Left cardiac atrium (tissue), 4 donors: ENCODE measurements at places on chromosomes 4 and X. TPM values are rescaled to one million over a fixed set of nuclear protein-coding genes. Genes with fewer than 3 reads are reported as not detected.
A peak's percentile ranks its signal among the peaks of the same experiment; 100 is the strongest.

DNA sequence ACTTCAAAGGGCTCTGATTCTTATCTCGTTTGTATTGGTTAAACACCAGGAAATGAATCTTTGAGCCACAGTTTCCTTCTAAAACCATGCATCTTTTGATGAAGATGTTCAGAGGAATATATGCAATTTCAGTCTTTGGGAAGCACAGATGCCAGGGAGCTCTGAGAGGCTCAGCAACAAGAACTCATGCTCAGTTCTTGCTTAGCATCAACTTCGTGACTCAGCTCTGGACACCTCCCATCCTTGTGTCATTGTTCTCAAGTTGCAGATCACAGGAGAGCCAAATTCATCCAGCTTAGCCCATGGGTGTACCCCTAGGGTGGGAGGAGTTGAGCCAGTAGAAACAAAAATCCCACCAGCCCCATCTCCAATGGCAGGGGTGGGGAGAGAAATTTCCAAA, 219.6 kb upstream of the MAOA start:
- no peak for DNase-seq

DNA sequence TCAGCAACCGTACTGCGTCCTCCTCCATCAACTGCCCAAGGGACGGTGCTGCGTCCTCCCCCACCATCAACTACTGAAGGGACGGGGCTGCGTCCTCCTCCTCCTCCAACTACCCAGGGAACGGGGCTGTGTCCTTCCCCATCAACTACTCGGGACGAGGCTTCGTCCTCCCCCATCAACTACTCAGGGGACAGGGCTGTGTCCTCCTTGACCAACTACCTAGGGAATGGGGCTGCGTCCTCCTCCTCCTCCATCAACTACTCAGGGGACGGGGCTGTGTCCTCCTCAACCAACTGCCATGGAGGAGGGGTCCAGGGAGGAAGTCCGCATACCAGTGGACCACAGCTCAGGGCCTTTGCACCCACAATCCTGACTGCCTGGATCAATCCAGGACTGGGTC, 24.4 kb downstream of the PPP2R3B start:
- no peak for DNase-seq

DNA sequence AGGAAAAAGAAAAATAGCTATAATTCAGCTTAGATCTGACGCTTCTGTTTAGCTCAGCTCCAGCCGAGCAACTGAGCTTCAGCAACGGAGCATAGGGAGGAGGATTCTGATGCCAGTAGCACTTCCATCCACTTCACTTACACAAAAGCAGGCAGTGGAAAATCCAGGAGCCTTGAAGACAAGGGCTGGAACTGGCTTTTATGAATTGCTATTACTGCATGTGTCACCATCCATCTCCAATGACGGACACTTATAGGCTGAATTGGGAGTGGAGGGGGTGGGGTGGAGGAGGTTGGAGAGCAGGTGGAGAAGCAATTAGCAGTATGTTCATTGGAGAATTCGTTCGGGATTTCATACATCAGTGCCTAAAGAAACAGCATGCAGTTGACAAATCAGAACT, 15.6 kb downstream of the ENOX2 start:
- DNase-seq, result no peak

DNA sequence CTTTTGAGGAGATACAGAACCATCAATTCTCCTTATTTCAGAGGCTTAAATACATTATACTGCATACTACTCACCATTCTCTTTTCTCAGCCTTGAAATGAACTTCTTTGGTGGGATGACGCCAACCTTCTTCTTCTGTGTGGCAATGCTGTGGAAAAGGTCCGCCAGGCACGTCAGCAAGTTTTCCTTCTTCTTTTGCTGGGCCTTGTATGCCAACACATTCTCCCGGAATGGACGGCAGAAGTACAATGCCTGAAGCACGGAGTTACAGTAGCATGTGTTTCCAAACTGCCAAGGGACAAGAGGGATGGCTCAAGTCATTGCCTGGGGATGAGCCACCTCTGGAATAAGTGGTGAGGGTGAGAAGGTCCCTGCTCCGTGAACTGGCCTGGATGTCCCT, 31.2 kb downstream of the USP46 start:
- peak; percentile 25 for DNase-seq

DNA sequence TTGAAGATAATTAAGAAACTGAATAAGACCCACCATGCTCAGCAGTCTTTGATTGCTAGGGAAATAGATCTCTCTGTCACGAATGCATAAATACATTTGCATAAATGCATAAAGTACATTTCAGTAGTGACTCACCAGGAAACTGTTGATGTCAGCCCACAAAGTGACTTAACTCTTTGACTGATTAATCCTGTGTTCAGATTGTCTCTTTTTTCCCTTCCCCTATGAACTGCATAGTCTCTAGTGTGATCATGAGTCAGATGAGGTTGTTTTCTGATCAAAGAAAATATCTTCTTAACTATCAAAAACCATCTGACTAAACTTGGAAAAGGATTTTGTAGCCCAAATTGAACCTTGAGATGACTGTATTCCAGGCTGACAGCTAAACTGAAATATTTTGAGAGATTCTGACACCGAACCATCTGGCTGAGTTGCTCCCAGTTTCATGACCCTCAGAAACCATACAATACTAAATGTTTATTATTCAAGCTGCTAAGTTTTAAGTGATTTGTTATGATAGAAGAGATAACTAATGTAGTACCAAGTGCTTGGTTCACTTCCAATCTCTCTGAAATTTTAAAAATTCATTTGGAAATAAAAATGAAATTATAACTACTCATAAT, 1381.5 kb upstream of the AGA start:
- no peak for DNase-seq

- DNase-seq, result no peak
Measured at GRCh38 chrX:29903360-29903759, 312.0 kb upstream of the MAGEB2 start.

Gene FGF5
- not detected for total RNA-seq

Gene TLR7
- total RNA-seq, result 0.73 TPM
